DND-41 (cell line): ENCODE measurements at places on chromosomes 7 and 10.

- no peak for DNase-seq
These were observed 106.0 kb upstream of the TRIM24 start for GRCh38 chr7:138354066-138354465.

GRCh38 chr10:132064082-132064755 is 1.5 kb upstream of the JAKMIP3 start:
- DNase-seq, result no peak

GRCh38 chr7:38448584-38449234 is 175.3 kb upstream of the TARP start:
- DNase-seq, result no peak

DNA sequence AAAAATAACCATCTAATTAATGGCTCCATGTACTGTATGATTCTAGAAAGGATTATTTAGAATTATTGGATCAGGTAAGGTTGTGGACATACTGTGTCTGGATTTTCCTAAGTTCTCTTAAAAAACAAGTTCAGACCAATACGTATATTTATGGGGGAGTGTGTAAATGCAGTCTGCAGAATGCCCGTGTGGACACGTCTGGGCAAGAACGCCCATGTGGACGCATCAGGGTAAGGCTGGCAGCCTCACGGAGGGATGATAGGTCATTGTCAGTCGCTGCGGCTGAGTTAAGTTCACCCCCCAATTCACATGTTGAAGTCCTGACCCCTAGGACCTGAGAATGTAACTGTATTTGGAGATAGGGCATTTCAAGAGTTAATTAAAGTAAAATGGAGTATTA is 160.0 kb upstream of the SHH start:
- no peak for DNase-seq

- DNase-seq, result no peak
These were observed 36.9 kb upstream of the CCDC3 start for GRCh38 chr10:13038391-13038790.

- DNase-seq, result no peak
These were observed 25.8 kb downstream of the TMEM120A start for GRCh38 chr7:75968561-75969001.

GRCh38 chr10:119614686-119615085 is 17.9 kb upstream of the TIAL1 start:
- DNase-seq, result no peak

GRCh38 chr7:139118234-139118804 is 8.8 kb upstream of the ZC3HAV1 start:
- DNase-seq, result no peak

- DNase-seq, result no peak
These were observed 92.7 kb downstream of the FZD1 start for GRCh38 chr7:91356915-91357314.

DNA sequence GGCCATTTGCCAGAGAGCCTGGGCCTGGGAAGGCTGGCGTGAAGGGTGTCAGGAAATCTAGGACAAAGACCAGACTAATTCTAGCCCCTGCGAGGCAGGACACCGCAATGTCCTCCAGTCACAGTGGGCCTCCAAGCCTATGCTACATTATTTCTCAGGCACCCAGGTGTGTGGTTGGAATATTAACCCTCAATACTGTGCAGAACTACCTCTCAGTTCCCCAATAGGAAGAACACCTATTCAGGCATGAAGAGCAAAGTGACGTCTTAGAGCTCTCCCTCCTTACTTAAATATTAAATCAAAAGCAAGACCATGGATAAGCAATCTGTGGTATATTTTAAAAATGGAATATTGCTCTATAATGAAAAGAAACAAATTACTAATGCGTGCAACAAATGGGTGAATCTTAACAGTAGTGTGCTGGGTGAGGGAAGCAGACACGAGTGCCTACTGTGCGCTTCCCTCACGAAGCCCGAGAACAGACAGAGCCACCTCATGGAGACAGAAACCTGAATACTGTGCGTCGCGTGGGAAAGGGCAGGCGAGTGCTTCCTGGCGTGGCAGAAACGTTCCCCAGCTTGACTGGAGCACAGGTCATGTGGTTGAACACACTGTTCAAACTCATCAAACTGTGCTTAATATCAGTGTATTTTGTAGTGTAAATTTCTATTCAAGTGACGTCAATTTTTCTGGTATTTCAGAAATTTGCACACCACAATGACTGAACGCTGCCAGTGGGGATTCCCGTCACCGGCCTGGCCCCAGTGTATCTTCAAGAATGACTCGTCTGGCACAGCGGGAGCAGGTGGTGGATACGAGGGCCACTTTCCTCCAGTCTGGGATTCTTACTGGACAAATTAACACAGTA is 15.5 kb upstream of the PTPRN2 start:
- no peak for DNase-seq

GRCh38 chr10:124935946-124936345 is 6.0 kb upstream of the ZRANB1 start:
- no peak for DNase-seq

DNA sequence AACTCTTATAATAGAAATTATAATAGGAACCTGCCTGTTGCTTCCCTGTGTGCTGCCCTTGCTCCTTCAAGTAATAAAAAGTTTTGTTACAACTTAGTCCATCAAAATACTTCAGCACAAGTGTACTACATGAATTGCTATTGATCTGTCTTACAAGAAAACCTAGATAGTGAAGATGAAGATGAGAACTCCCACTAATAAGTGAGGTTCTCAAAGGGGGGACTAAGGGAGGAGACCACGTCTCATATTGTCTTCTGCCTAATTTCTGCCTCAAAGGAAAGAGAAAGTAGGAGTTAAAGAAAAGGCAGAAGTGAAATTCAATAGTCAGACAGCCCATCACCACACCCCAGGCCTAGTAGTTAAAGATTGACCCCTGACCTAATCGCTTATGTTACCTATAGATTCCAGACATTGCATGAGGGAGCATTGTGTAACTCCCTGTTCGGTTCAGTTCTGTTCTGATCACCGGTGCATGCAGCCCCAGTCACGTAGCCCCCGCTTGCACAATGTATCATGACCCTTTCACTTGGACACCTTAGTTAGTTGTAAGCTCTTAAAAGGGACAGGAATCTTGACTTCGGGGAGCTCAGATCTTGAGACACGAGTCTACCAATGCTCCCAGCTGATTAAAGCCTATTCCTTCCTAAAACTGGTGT is 18.2 kb upstream of the CHST3 start:
- no peak for DNase-seq

DNA sequence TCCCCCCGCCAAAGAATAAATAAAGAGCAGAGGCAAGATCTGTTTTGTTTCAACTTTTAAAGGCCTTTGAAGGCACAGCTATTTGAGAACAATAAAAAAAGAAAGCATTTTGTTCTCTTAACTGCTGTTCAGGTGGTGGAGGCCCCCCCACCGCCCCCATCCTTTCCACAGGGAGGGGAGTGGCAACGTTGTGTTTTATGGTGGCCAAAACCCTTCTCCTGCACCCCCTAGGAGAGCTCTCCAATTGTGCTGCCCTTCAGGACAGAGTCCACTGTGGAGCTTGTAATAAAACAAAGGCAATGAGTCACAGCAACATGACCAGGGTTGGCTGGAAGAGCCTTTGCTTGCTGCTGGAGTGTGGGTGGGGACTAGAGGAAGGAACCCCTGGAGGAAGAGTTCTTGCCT is 987.9 kb downstream of the KCNMA1 start:
- DNase-seq, result no peak

GRCh38 chr10:116715341-116715740 is 27.0 kb downstream of the HSPA12A start:
- no peak for DNase-seq

DNA sequence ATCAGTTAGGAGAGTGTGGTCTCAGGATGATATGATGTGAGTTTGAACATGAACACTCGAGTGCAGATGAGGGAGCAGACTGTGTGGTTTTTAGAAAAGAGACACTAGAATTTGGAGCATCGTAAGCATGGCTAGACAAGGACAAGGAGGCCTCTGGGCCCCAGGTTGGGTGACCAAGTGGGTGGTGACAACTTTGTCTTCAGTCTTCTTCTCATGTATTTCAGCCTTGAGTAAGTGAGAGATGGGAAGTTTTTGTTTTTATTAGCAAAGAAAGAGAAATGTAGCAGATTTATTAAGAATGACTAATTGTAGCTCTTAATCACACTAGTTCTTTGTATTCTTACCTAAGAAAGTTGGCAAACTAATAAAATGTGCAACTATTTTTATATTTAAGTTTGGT is 16.3 kb downstream of the TES start:
- DNase-seq, result no peak

DNA sequence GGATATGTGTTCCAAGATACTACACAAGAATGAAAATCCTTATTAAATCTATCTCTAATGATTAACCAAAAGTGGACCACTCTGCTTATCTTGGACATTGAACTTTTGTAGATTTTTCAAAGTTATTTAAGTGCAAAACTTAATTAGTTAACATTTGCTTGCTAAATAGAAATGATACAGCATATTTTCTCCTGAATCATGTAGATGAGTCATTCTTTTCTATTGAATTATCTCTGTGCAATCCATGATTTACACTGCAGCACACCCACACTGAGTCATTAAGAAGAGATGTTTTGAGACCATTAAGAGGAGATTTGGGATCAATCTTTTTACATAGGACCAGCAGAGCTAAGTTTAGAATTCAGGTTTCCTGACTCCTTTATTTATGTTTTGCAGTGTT is 6.6 kb upstream of the ABCC2 start:
- no peak for DNase-seq

GRCh38 chr7:94067047-94067446 is 62.9 kb upstream of the BET1 start:
- no peak for DNase-seq

DNA sequence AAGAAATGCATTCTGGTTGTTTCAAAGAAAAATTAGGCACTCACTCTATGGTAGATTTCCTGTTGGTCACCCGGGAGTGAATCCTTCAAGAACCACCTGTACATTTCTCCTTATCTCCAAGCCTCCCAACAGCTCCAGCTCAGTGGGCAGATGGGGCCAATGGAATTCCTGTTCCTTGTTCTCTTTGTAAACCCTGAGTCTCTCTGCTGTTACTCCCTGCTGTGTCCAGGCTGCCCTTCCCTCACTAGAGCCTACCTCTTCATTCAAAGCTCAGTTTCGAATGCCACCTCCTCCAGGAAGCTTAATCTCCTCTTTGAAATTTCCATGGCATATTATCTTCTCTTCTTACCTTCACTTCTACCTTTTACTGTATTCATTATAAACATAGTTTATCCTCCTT is 3.5 kb upstream of the BMPER start:
- DNase-seq, result no peak

DNA sequence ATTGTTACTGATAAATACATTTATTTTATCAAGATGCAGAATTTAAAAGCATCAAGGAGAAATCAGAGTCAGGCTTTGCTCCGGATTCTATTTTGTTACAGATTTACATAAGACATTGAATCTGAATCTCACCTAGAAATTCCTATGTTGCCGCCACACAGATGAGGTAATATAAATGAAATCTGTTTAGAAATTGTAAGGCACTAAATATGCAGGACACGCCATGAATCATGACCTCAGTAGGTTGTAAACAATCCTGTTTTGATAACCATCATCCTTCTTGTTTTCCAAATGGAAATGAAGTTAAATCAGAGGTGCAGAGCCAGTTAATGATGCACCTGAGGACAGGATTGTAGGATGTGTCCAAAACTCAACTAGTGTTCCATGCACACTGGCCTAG is 778.0 kb downstream of the MAGI2 start:
- no peak for DNase-seq

- no peak for DNase-seq
These were observed 101.6 kb downstream of the HECTD2 start for GRCh38 chr10:91511549-91512330.

GRCh38 chr10:58017719-58018367 is 249.9 kb downstream of the IPMK start:
- no peak for DNase-seq

DNA sequence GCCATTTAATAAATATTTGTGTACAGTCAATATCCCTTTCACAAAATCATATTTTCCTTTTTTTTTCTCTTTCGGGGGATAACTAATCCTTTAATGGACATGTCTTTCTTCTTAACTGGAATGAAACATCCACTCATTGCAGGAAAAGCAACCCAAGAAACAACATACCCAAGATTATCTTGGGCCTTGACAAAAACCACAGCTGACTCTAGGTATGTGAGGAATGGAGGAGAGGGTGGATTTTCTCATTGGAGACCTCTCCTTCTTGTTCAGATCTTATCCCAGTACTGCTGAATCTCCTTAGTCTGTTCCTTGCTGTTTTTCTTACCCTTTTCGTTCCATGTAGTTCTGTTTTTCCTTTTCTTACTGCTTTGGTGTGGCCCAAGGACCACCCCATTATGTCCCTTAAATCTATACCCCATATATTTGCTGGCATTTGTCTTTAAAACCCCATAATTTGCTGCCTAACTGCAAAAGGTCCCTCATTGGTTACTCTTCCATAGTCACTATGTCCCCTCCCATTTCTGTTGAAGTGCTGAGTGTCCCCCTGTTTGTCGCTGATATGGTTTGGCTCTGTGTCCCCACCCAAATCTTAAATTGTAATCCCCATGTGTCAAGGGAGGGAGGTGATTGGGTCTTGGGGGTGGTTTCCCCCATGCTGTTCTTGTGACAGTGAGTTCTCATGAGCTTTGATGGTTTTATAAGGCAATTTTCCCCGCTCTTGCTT is 6.8 kb upstream of the CDK6 start:
- no peak for DNase-seq

DNA sequence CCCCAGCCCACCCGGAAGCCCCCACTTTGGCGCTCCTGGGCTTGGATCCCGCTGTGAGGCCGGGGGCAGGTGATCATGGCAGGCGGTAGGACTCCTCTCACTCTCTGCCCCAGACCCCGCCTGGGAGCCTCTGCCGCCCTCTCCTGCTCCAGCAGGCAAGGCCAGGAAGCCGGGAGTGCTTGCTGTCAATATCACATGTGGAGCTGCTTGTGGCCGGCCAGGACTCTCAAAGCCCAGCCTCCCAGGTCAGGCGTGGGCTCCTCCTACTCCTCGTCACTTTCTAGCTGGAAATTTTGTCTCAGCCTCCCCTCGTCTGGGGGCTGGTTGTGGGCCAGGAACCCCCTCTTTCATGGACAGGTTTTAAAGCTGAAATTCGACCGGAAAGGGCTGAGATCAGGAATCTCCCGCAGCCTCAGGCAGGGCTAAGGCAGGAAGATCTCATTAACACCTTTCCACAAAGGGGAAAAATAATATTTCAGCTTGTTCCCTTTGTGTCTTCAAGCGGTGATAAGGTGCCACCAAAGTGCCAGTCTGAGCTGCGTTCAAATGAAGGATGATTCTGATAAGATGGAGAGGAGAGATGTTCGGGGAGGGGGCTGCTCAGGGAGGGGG is 273.6 kb upstream of the PODXL start:
- DNase-seq, result no peak

GRCh38 chr10:35341521-35341920 is 5.2 kb downstream of the CCNY start:
- no peak for DNase-seq

GRCh38 chr7:20470726-20471125 is 140.0 kb downstream of the ITGB8 start:
- DNase-seq, result no peak

DNA sequence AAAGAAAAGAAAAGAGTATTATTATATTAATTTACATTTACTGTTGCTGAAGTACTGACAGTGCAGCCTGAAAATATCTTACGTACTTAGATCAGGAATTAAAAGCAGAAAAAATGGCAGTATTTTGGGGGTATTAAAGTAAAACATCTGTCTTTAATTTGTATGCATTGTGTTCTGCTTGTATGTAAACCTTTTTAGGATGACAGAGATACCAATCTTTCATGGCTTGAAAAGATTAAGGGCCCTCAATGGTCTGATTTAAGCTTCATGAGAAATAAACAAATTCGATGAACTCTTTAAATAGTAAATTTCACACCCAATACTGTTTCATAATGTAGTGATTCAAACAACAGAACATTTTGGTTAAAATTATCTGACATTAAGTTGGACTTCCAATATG is 116.3 kb downstream of the MLLT10 start:
- no peak for DNase-seq

GRCh38 chr10:4351723-4352413 is 474.1 kb upstream of the AKR1E2 start:
- DNase-seq, result no peak
